SW 1271 (cell line): ENCODE measurements at places on chromosomes 13 and 19.

- no peak for DNase-seq
These were observed 12.4 kb upstream of the TPP2 start for GRCh38 chr13:102584434-102584833.

GRCh38 chr13:113998781-113999617, 25.1 kb upstream of the C13orf46 start:
- no peak for DNase-seq

GRCh38 chr19:39196860-39197562, at the start of gene NCCRP1:
Gene NCCRP1, plus strand, starts transcription at chr19:39196964. Its CDS starts 19 bp downstream, at chr19:39196983.
- no peak for DNase-seq

GRCh38 chr13:110699148-110700145, 6.5 kb downstream of the CARS2 start:
- DNase-seq, result no peak

- DNase-seq, result no peak
These were observed 23.7 kb upstream of the GPR18 start for GRCh38 chr13:99281811-99282263.

GRCh38 chr13:49855930-49856329, 63.4 kb upstream of the KPNA3 start:
- no peak for DNase-seq

DNA sequence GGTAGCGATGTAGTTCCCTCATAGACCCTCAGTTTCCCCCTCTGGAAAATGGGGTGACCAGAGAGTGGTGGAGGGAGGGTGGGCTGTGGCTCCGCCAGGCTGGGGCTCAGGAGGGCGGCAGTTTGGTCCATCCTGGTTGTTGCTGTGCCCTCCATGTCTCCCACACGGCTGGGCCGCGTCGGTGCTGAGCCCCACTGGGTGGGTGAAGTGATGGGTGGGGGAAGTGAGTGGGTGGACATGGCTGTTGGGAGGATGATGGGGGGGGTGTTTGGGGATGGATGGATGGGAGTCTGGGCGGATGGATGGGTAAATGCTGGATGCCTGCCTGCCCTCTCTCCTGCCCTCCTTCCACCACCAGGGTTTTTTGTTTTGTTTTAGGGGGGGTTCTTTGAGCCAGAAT, 16.6 kb upstream of the EHD2 start:
- no peak for DNase-seq

GRCh38 chr19:3533563-3534216, 5.3 kb upstream of the TEKTIP1 start:
- no peak for DNase-seq

DNA sequence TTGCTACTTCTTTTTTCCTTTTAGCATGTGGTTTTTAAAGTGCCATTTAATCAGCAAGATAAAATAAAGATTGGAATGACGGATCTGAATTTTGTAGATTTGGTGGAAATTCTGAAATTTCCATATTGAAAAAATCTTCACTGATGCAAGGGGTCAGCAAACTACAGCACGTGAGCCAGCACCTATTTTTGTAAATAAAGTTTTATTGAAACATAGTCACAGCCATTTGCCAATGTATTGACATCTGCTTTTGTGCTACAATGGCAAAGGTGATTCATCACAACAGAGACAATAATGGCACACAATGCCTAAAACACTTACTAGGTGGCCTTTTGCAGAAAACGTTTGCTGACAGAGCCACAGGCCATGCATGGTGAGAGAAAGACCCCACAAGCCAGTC, 226.4 kb downstream of the ABCC4 start:
- DNase-seq, result no peak

- DNase-seq, result no peak
These were observed 260.9 kb downstream of the MTUS2 start for GRCh38 chr13:29081036-29081435.

DNA sequence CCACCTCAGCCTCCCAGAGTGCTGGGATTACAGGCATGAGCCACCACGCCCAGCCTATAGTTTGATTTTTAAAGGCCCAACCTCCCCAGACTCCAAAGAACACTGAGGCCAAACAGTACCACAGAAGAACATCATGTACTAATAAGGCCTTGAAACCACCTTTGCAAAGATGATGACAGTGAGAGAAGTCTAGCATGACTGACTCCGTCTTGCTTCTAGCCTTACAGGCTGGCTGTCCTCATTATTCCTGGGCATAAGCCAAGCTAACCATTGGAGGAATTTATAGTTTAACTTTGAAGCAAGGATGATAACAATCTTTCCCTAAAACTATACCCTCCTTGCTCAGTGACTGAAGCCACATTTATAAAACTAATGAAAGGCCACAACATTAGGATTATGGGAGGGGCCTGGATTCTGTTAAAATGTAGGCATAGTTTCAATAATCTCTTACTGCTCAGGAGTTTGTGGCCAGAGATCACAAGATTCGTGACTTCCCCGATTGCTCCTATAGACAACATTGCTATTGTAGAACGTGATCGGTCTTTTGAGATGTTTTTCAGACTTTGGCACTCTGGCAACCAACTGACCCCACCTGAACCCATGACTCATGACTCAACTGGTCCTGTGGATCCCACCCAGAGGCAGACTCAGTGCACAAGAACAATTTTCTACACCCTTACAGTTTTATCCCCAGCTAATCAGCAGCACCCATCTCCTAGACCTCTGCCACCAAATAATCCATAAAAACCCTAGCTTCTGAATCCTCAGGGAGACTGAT, 17.6 kb downstream of the GPR42 start:
- DNase-seq, result no peak

DNA sequence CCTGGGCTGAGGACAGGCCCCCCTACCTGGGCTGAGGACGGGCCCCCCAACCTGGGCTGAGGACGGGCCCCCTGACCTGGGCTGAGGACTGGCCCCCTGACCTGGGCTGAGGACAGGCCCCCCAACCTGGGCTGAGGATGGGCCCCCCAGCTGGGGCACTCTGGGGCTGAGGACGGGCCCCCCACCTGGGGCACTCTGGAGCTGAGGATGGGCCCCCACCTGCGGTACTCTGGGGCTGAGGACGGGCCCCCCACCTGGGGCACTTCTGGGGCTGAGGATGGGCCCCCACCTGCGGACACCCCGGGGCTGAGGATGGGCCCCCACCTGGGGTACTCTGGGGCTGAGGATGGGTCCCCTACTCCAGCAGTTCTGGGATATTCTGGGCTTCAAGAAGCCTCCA, 65.5 kb downstream of the RASA3 start:
- no peak for DNase-seq

DNA sequence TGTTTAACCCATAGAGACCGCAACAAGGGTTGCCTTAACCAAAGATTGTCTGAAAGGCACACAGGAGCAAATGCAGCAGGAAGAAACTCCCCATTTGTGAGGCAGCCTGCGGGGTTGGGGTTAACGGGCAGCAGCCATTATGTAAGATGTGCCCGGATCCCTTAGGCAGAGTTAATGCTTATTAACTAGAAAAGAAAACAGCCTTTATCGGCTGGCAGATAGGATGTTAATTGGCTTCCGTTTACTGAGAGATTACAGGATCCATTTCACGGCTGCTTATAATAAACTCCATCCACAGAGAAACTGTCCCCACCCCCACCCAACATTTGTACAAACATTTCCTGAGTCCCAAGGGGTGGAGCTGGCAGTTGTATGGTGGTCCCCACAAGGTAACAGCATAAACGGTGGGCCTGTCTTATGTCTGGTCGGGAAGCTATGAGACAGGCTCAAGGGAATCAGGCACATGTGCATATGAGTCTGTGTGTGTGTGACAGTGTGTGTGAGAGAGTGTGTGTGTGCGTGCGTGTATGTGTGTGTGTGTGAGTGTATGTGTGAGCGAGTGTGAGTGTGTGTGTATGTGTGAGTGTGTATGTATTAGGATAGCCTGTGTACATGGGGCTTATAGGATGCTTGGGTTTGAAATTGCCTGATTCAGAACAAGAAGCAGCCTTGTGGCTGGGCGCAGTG, 10.5 kb downstream of the SLC25A42 start:
- DNase-seq, result no peak

DNA sequence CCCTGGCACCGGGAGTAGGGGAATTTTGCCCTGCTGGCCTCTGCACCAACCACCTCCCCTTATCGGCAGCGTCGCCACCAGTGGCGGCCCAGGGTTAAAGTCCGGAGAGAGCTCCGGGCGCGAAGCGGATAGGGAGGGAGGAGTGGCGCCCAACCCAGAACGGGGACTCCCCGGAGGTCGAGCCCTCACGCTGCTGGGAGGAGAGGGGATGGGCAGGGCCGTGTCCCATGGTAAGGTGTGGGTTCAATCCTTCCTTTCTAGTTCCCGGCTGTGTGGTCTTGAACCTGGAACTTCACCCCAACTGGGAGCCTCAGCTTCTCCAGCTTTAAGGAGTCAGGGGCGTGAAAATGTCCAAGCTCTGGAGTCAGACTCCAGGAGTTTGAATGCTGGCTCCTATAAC, 23.3 kb upstream of the BCL3 start:
- no peak for DNase-seq
